Lung (tissue), 17 donors: ENCODE measurements at places on chromosomes 5 and 9.

DNA sequence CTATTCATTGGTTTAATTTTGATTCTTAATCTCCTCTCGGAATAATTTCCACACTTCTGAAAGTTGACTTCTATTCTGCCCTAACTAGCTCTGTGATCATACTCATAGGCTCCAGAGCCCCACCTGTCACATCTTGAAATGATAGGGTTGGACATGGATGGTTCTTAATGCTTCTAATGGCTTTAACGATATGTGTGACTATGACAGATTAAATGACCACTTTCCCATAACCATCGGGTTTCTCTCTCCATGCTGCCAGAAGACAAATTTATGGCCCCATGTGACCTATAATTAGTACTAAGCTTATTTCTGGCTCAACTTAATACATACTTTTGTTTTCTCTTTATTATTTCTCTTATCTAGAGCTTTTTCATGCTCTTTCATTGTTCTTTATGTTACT is 251.1 kb upstream of the TUT7 start:
- no peak for DNase-seq

GRCh38 chr5:131328536-131329285 is 64.9 kb downstream of the CDC42SE2 start:
- DNase-seq, result no peak

DNA sequence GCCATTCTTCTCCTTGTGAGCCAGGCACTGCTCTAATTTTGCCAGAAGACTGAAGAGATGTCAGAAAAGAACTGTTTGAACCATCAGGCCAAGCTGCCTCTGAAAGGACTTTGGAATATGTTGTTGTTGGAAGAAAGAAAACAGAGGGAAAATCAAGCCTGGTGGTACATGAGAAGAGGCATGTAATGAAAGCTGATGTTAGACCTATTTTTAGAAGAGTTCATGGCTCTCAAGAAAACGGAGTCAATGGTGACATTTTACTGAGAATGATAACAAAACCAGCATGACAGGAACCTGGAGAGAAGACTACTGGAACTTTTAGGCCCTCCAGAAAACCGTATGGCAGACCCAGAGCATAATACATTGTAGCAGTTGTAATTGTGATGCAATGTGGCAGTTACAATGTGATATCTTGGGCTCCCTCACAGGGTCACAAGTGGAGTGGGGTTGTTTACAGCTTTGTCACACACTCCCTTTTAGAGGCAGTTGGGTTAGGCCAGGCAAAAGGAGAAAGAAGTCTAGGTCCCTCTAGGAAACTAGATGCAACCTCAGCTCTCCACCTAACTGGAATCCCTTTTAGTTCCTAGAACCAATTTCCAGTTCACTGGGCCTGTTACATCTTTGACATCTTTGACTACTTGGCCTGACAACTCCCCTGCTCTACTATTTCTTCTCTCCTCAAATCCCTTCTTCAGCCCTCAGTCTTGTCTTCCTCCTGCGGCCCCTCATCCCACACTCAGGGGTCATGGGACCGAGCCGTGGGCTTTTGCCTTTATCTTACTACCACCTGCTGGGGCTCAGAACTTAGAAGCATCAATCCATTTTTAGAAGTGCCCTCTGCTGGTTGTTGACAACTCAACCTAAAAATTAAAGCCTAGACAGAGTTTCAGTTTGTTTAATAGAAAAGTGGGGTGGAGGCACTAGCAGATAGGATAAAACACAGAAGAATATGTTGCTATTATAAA is 61.2 kb upstream of the JAK2 start:
- no peak for DNase-seq

- DNase-seq, result no peak
These were observed 303.3 kb downstream of the DOCK8 start for GRCh38 chr9:517993-518392.

GRCh38 chr5:82820961-82821845 is 256.0 kb downstream of the TMEM167A start:
- no peak for DNase-seq

DNA sequence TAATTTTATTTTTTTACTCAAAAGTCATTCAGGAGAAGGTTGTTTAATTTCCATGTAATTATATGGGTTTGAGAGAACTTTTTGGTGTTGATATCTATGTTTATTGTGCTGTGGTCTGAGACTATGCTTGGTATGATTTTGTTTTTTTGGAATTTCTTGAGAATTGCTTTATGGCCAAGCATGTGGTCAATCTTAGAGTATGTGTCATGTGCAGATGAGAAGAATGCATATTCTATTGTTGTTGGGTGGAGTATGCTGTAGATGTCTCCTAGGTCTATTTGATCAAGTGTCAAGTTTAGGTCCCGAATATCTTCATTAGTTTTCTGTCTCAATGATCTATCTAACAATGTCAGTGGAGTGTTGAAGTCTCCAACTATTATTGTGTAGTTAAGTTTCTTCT is 134.9 kb downstream of the HMHB1 start:
- no peak for DNase-seq

- DNase-seq, result no peak
These were observed 176.0 kb downstream of the MSX2 start for GRCh38 chr5:174900240-174900865.

DNA sequence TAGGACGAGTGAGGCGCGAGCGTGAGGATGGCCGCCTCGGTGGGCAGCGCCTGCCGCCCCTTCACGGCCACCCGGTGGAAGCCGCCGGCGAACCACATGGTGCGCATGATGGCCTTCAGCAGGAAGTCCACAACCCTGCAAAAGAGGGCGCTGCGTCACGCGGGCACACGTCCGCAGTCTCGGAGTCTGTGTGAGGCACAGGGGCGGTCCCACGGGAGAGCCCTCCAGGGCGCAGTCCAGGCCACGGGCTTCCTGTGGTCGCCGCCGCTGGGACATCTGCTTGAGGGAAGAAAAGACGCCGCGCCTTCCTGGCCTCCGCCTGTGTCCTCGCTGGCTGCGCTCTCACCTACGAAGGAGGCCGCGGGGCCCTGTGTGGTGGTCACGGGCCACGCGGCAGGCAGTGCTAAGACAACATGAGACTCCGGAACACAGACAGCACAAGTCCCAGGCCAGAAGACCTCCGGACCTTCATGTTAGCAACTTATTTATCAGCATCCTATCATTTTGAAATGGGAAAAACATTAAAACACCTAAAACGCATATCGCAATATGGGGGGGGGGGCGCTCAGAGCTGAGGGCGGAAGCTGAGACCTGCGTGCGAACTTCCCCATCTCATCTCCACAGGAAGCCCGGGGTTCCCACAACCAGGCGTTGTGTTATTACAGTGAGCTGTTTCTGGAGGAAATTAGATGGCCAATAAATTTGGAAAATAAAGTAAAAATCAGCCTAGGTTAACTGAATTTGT is 28.8 kb downstream of the LPCAT1 start:
- no peak for DNase-seq

DNA sequence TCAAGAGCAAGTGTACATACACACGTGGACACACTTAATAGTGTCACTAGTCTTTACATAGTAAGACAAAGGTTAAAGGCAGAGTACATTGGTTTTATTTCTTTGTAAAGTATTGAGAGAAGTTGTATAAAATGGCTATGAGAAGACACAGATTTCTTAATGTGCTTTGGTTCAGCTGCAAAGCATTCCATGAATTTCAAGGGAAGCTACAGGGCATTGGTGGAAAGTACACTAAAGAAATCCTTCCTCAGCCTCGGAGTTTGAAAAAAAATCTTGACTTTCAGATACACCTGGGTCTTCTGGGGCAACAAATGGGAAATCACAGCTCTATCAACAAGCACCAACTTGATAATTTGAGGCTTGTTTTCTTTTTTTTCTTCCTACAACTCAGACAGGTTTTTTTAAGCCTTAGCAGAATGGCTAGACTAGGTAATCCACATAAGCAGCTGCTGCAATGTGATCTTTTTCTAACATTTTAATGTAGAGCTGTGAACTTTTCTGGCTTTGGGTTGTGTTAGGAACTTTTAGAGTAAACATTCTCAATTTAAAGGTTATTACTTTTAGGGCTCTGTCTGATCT is 140.4 kb upstream of the FST start:
- DNase-seq, result no peak

- no peak for DNase-seq
These were observed 41.6 kb upstream of the PPP2CA start for GRCh38 chr5:134267366-134268018.
